ENCODE measurements at places on chromosomes 12 and 14.
A peak's percentile ranks its signal among the peaks of the same experiment; 100 is the strongest.

- DNase-seq, result no peak
These were observed 3.4 kb downstream of the HSD17B6 start for GRCh38 chr12:56766535-56766934.

DNA sequence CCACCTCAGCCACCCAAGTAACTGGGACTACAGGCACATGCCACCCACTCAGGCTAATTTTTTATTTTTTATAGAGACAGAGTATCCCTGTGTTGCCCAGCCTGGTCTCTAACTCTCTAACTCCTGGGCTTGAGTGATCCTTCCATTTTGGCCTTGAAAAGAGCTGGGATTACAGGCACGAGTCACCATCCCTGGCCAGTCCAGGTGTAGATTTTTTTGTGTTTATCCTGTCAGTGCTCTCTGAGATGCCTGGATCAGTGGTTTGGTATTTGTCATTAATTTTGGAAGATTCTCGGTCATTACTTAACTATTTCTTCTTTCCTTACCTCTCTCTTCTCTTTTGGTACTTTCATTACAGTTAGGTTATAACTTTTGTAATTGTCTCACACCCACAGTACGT, 5.3 kb upstream of the HIF1A start:
- no peak for DNase-seq

DNA sequence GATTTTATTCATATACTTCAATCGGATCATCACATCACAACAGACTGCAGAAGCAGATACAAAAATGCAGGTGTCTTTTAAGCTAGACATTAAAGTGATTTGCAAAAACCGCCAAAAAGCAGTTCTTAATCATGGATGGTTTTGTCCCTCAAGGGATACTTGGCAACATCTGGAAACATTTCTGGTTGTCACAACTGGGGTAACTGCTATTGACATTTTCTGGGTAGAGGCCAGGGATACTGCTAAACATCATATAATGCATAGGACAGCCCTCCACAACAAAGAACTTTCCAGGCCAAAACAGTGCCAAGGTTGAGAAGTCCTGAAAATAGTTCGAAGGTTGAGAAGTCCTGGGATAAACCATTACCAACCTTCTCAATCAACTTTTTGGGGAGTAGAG, 101.8 kb upstream of the BBS10 start:
- no peak for DNase-seq

DNA sequence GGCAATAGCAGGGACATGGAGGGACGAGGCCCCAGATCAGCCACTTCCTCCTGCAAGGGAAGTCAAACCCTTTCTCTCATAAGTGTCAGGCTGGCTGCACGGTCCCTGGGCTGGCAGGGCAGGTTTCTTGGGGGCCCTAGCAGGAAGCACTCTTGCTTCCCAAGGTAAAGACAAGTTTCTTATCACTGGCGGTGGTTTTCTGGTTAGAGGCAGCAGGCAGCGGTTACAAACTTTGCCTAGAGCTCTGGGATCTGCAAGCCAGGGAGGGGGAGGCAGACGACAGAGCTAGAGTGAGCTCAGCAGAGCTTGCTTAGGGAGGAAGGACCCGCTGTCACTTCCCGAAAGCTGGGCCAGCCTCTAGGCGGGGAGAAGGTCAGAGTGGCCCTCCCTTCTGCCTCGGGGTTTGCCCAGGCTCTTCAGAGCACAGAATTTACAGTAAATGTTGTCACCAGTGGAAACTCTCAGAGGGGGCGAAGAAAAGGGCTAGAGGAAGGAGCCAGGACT, 20.4 kb downstream of the BATF start:
- no peak for DNase-seq

GRCh38 chr12:94841177-94841576, 162.3 kb downstream of the NDUFA12 start:
- DNase-seq, result no peak

DNA sequence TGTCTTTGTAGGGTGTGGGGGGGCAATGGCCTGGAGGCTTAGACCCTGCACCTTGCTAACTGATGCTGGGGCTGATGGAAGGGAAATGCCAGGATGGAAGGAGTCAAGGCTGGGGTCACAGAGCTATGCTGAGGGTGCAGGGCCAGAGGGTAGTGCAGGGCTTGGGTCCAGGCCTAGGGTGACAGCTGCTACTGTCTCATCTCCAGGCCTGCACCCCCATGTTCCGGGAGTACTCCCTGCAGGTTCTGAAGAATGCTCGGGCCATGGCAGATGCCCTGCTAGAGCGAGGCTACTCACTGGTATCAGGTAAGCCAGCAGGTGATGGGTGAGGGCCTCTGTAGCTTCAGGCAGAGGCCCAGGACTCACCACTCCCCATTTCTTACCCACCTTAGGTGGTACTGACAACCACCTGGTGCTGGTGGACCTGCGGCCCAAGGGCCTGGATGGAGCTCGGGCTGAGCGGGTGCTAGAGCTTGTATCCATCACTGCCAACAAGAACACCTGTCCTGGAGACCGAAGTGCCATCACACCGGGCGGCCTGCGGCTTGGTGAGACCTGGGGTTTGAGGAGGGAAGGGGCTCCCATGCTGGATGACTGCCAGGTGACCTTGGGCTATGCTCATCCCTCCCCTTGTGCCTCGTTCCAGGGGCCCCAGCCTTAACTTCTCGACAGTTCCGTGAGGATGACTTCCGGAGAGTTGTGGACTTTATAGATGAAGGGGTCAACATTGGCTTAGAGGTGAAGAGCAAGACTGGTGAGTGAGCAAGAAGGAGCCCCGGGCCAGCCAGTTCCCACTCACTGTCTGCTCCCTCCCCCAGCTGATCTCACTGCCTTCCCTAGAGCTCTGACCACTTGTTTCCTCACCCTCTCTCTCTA, 4.1 kb downstream of the SHMT2 start:
- no peak for DNase-seq

- no peak for DNase-seq
These were observed 446.9 kb downstream of the ATP23 start for GRCh38 chr12:58388261-58388660.

DNA sequence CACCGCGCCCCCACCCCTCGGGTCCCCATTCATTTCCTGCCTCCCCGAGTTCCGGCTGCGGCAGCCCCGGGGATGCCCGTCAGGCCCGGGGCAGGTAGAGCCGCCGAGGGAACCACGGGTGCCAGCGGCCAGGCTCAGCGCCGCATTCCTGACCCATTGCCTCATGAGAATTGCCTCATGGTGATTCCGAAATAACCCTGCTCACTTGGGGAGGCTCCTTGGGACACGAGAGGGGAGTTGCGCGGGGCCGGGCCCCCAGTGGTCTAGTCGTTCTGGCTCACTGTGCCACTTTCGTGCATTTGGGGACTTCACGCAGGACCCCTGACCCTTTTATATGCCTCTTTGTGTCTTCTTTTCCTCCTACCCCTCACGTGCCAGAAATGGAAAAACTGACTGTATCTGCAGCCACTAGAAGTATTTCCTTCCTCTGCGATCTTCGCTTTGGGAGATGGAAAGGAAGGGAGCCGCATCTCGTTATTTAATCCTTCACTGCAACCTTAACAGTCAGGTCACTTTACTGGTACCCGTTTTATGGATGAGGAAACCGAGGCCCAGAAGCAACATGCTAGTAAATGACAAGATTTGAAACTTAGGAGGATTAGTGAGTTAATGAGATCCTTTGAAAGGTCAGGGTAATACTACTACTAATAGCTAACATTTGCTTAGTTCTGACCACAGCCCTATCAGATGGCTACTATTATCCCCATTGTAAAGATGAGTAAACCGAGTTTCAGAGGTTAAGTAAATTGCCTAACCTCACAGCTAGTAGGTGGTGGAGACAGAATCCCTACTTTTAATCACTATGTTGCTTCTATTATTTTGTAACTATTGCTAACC, 768 bp downstream of the PTPN11 start:
- DNase-seq, result peak; percentile 39

DNA sequence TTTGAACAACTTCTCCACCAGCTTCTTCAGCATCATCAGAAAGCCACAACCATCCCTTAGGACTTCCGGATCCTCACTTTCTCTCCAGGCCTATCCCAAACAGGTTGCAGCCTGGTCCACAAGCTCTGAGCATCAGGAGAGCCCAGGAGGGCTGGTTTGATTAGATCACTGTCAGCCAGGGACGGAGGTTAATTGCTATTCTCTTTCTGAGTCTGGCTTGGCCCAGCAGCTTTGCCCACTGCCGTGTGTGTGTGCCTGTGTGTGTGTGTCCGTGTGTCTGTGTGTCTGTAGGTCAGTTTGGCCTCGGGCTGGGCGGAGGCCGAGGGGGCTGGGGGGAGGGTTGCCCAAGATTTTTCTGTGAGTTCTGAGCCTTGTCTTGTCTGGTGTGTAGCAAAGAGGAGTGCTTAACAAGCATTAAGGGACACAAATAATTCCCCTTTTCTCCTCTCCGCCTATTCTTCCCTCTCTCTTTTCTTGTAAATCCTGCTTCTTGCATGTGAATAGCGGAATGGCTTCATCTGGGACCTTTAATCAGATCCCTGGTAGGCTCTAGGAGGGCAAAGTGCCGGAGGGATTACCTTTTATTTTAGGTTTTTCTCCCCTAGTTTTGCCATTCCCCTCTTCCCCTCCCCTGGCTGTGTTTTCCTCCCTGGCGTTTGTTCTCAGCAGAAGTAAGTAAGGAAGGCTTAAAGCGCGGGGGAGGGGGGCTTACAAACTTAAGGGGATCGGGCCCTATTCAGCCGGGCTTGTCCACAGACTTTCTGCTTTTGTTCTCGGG, 138.2 kb upstream of the LHX5 start:
- no peak for DNase-seq

- no peak for DNase-seq
These were observed 456.7 kb upstream of the DCN start for GRCh38 chr12:91639327-91639726.

GRCh38 chr12:67651132-67651695, 2.7 kb downstream of the DYRK2 start:
- no peak for DNase-seq

DNA sequence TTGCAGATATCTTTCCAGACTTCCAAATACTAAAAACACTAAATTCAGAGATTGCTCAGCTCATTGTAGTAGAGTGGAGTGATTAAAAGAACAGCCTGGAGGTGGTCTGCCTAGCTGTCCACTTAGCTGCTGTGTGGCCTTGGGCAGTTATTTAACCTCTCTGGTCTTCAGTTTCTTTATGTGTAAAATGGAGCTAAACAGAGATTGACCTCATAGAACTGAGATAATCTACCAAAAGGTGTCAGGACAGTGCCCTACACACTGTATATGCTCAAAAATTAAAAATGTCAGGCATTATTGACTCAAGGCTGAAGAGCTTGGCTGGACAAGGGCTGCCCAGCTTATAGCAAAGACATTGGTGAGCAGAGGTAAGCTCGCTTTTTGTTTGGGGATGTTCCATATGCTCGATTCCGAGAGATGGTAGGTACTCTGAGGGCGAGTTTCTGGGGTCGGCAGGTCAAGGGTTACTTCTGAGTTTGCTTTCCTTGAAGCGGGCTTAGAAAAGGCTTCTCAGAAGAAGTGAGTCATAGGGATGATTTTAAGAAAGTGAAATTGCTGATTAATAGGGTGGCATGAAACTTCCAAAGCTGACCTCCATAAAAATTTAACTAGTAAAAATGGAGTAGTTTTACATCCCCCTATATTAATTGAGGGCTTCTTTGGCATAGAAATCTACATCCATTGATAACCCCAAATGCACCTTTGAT, 107.5 kb downstream of the GPATCH2L start:
- no peak for DNase-seq
